ENCODE measurements at places on chromosomes 1 and 21.

DNA sequence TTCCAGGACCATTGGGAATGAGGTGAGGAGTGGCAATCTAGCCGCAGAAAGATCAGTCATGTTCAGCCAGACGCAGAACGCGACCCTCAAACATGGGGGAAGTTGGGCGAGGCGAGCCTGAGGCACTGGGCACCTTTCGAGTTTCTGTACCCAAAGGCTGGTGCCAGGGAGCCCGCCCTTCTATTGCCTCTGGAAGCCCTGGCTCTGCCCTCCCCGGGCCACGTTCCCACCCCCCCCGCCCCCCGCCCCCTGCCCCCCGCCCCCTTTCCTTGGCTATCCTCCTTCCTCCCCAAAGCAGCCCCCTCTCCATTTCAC is 2.2 kb upstream of the ZBTB7B start:
- peak; percentile 46 for DNase-seq

GRCh38 chr21:31305888-31306287 is 38.2 kb downstream of the TIAM1 start:
- no peak for DNase-seq

GRCh38 chr1:23263380-23263887 is 46.1 kb upstream of the HTR1D start:
- no peak for DNase-seq

DNA sequence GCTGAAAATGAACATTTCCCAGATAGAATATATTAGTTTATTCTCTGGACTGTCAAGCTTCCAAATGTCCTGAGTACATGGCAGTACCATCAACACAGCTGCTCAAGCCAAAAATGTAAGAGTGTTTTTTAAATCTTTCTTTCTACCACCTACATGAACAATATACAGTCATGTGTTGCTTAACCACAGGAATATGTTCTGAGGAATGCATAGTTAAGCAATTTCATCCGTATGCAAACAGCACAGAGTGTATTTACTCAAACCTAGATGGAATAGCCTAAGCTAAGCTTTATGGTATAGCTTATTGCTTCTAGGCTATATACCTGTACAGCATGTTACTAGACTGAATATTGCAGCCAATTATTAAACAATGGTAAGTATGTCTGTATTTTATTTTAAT is 561.9 kb upstream of the ADGRL4 start:
- no peak for DNase-seq

- DNase-seq: no peak
Observed at GRCh38 chr1:227411066-227411465, 92.8 kb upstream of the CDC42BPA start.

DNA sequence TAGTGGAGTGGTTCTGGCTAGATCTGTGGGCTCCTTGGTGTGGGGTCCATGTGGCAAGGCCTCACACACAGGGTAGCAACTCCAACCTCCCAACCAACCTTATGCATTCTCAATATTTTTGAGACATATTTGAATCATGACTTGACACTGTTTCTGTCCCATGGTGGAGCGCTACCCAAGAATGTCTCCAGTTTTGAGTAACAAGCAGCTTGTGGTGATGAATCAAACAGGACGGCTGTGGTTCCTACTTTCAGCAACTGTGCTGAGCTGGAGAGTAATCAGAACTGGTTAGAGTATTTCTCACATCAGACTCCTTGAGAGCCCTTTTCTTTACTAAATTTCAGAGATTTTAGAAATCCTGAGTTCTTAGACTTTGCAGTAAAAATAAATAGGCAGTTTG is 3.1 kb downstream of the LCE3D start:
- no peak for DNase-seq

GRCh38 chr1:175155936-175156335 is 36.6 kb downstream of the KIAA0040 start:
- DNase-seq: no peak

GRCh38 chr1:156295391-156295947 is at the start of gene GLMP:
Gene GLMP (minus strand): TSS chr1:156295679. CDS start chr1:156295645, 34 bp downstream.
- DNase-seq: peak; percentile 71

- DNase-seq: no peak
Observed at GRCh38 chr1:180505732-180506335, 3.5 kb upstream of the ACBD6 start.

- DNase-seq: no peak
Observed at GRCh38 chr1:28981210-28981609, 66.8 kb downstream of the EPB41 start.

DNA sequence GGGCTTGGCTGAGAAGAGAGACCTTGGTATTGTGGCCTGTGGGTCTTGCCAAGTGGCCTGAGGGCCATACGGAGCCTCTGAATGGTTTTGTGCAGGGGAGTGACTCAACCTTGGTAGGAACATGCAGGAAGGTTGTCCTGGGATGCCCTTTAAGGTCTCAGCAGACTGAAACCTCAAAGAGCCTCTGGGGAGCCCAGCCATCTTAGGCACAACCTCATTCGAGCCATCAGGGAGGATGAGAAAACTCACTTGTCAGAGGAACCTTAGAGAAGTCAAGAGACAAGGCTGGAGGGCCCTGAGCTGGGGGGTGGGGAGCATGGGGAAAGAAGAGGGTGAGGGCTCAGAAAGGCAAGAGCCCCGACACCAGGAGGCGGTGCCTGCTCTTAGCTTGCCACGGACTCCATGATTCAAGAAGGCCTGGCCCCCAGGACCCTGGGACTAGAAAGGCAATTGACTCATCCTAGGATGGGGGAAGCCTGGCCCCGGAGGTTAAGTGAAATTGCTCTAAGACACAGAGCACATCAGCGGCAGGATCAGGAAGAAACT is 13.0 kb downstream of the IFI6 start:
- DNase-seq: no peak

- no peak for DNase-seq
Observed at GRCh38 chr1:1161683-1162079, 12.0 kb upstream of the TTLL10 start.

- DNase-seq: no peak
Observed at GRCh38 chr1:233897325-233898162, 6.9 kb upstream of the SLC35F3 start.

GRCh38 chr21:39037807-39038405 is 145.3 kb downstream of the PSMG1 start:
- no peak for DNase-seq

GRCh38 chr1:111489604-111490003 is 13.8 kb downstream of the ADORA3 start:
- peak; percentile 53 for DNase-seq

DNA sequence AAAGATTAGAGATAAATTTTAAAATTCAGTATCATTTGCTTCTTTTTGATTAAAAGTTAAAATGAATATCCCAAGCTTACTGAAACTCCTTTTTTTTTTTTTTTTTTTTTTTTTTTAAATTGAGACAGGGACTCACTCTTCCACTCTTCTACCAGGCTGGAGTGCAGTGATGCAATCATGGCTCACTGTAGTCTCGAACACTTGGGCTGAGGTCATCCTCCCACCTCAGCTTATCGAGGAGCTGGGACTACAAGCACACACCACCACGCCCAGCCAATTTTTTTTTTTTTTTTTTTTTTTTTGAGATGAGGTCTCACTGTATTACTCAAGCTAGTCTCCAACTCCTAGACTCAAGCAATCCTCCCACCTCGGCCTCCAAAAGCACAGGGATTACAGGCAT is 92.1 kb upstream of the RGS18 start:
- no peak for DNase-seq

GRCh38 chr1:25758466-25759070 is 41.4 kb upstream of the SELENON start:
- DNase-seq: no peak

- DNase-seq: no peak
Observed at GRCh38 chr1:244325056-244325758, 126.5 kb downstream of the ADSS2 start.

- DNase-seq: no peak
Observed at GRCh38 chr1:245997471-245998258, 509.4 kb downstream of the SMYD3 start.

DNA sequence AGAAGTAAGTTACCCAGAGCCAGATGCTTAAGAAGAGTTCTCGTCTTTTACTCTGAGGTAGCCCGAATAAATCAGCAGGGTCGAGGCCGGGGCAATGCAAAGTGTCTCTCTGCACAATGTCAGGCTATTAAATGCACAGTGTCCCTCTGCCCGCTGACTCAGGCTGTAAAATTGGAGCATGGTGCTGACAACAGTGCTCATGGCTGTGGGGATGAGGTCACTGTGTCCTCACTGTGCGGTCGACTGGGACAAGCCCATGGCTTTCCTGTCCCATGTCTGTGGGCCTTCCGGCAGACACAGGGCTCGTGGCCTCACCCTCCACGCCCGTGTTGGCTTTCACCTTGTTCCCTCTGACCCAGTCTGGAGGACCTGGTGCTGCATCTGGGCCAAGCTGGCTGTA is 14.6 kb upstream of the SLC2A1 start:
- no peak for DNase-seq

DNA sequence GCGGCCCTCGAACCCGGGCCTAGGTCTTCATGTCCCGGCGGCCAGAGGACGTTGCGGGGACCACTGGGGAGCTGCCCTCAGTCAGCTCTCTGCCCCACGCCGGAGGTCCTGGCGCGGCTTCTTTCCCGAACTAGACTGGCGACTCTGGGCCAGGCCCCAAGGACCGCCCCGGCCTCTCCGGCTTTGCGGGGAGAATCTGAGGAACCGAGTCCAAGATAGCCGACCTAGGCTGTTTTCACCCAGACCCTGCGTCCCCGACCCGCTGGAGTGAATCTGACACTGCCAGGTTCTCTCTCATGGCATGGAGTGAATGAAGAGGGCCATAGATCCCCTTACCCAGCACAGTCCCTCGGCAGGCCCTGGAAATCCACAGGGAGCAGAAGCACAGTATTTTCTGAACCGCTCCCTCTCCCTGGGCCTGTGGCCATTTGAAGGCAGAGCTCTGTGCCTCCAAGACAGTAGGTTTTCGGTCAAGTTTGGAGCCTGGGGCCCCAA is 9.9 kb upstream of the BARHL2 start:
- no peak for DNase-seq

DNA sequence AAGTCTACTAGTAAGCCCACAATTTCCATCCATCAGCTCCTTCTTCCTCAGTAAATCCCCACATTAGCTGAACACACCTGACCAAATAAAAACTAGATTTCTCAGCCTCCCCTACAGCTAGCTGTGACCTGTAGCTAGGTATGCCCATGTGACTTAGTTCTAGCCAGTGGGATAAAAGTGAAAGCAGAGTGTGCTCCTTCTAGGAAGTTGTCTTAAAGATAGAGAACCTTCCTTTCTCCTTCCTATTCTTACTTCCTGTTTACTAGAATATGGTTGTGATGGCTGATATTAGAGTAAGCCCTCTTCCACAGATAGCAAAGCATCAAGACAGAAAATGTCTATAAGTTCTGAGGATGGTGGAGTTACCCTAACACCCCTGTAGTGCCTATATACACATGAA is 67.0 kb downstream of the PIK3R3 start:
- DNase-seq: no peak

DNA sequence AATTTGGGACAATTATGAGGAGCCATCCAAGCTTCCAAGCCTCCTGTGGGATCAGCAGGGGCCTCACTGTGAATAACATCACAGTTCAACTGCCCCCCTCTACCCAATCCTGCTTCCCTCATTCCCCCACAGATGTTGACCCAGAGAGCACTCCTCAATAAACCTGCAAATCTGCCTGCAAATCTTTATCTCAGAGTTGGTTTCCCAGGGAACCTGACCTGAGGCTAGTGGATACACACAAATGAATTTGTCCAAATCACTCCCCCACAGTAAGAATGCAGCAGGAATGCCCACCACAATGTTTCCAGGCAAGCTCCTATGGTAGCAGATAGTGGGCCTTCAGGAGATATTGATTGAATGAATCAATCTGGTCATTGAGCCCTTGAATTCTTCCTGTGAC is 56.4 kb upstream of the HIVEP3 start:
- no peak for DNase-seq

DNA sequence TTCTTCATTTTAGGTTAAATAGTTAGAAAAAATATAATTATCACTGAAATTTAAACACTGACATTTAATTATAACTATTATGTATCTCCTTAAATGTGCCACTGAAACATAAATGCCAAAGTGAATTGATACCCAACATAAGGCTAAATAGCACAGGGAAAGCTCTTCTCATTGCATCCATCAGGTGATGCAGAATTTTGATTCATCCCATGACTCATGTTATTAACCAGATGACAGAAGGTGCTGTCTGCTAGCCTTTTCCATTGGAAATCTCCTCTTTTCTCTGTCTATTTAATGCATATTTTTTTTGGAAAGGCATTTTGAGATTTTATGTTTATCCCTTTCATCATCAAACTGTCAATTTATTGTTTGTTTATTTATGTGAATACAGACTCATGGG is 136.8 kb downstream of the KCNK2 start:
- no peak for DNase-seq

DNA sequence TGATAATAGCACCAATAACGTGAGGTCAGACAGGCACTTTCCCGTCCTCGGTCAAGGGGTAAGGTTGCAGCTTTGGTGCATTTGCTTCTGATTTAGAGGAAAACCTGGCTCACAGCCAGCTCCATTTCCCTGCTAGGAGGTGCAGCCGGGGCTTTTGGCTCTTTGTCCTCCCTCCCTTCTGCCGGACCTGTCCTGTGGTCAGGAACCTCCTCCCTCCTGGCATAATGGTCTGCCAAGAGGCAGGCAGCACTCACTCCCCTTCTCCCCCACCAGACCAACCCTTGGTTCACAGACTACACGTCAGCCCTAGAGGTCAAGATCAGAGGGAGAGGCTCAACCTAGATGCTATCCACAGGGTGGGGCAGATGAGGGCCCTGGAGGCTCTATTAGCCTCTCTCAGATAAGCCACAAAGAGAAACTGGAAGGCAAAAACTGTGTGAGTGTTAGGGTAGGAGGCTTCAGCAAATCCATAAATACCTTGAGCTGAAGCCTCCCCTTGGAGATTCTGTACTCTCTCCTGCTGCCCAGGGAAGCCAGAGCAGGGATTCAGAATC is 64.8 kb downstream of the PLXNA2 start:
- DNase-seq: no peak

DNA sequence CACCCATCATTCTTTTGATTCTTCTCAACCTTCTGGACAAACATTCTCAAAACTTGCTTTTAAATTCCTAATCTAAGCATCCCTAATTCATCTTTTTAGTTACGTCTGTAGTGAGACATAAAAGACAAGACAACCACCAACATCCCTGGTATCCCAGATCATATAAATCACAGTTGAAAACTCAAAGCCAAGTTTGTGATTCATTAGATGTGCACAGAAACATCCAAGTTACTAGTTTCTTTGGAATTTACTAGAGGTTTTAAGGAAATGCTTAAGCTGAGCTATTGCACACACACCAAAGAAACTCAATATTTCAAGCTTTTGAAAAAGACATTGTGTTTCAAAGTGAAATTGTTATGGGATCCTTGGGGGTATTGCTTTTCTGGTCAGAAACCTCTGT is 47.6 kb downstream of the ATP6V1G3 start:
- no peak for DNase-seq

DNA sequence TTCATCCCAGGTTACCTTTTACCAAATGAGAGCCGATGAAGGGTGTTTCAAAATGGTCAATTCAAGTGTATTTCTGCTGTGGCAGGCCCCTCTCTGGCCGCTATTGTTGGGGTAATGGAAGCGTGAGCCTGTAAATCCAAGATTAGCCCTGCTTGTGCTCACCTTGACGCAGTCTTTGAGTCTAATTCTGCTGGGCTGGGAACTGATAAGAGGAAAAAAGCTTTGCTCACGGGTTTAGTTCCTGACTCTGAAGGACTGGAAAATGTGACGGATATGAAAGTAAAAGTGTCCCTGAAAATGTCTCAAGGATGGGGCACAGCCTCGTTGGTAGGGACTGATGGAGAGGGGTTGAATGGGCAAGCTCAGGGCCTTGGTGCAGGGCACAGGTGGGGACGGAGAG is 125.9 kb upstream of the GALNT2 start:
- DNase-seq: no peak

All from anterior cingulate cortex (tissue), 58 donors.